ENCODE measurements at places on chromosomes 3 and 15.

- DNase-seq, result no peak
These were observed 66.6 kb upstream of the TGFBR2 start for GRCh38 chr3:30539772-30540171.

DNA sequence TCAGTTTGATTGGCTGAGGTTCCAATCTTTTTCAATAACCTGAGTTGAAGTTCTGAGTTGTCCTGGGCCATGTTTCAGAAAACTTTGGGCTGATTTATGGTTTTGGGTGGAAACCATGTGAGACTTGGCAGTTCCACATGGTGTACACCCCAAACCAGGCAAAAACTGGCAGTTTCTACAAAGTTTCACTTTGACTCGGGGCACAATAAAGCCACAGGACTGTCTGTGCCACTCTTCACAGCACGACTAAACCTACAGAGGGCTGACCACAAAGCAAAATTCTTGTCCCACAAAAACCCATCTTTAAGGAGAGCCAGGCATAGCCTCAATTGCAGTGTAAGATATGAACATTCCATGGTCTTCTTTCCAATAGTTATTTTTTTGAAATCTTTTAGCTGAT is 155.0 kb downstream of the DUT start:
- no peak for DNase-seq

DNA sequence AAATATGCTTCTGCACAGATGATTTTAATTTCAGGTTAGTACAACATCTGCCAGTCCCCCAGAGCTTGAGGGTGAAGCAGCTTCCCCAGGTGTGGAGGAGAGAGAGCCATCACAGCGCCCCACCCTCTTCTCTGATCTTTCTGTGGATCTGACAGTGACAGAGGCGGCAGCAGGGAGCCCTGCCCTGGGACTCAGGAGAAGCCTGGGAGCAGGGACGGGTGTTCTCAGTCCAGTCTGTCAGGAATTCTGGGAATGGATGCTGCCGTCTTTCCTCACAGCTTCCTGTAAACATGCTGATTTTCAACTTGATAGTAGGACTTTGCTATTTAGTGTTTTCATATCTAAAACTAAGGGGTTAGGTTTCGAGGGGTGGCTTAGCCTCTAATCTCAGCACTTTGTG is 11.4 kb upstream of the RAB8B start:
- no peak for DNase-seq

DNA sequence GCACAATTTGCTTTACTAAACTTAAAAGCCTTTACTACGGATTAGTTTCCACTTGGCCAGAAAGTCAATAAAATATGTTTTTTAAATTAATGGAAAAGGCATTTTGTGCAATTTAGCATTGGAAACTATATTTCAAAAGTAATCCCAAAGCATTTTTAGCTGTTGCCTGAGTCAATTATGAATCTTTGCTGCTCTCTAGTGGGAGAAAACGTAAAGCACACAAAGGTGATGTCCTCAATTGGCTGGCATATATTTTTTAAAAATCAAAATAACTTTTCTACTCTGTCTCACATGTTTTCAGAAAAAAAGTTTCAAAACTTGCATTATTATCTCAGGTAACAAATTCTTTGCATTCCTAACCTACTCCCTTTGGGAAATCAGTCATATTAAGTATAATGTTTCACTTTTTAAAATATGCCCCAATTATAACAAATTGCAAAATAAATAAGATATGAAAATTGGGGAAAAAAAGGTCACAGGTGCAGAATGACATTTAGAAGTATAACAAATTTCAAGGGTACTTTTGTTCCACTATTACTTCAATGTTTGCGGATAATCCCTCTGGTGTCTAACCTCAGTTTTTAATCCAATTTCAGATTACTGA is 47.2 kb upstream of the TEX55 start:
- no peak for DNase-seq

DNA sequence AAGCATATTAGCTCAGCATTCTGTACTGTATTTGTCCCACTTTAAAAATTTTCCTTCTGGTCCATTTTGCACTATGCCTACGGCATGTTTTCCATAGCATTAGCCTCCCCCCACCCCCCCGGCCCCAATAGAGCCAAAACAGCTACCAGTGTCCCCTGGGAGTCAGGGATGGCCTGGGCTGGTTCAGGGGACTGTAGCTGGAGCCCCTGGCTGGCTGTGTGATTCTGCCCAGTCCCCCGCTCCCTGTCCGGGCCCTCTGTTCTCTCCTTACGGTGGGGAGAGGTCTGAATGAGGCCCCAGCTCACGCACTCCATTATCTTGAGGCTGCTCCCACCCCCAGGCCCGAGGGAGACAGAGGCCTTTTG is 70.1 kb downstream of the KLF15 start:
- no peak for DNase-seq

DNA sequence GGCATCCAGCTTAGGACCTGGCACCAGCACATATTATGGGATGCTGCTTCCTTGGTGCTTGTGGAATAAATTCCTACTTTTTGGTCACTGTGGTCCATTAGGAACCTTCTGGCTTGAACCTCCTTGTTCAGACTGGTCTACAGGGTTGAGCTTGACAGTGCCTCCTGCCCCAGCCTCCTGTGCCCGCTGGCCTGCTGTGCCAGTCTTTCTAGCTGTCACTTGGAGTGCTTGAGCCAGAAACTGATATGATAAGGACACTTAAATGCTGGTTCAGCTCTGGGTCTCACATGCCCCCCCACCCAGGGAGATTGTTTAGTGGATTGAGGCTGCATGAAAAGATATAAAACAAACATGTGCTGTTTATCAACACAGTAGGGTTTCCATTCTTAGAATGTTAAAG is 147.8 kb downstream of the SLCO3A1 start:
- DNase-seq, result no peak

DNA sequence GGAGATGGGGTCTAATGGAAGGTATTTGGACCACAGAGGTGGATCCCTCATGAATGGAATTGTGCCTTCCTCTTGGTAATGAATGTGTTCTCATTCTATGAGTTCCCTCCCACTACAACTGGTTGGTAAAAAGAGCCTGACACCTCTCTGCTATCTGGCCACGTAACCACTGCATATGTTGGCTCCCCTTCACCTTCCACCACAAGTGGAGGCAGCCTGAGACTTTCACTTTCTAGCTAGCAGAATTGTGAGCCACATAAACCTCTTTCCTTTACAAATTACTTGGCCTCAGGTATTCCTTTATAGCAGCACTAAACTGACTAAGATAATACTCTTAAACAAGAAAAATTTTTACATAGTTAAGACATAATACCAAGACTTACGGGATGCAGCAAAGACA is 155.3 kb downstream of the NR1I2 start:
- DNase-seq, result peak; percentile 13

DNA sequence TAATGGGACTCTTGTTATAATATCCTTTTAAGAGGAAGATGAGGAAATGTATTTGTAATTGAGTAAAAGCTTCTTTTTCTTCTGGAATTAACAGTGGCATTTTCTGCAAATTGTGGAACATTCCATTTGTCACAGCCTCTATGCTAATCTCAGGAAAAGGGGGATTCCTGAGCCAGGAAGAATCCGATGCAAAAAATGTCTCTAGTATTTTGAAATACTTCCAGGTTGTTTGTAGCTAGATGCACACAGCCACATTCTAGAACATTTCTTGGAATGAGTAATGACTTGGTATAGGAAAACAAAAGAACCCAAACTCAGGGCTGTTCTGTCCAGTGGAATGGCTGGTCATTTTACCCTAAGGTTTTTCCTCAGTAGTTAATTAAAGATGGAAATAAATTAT is 98.5 kb upstream of the SLC2A2 start:
- no peak for DNase-seq

DNA sequence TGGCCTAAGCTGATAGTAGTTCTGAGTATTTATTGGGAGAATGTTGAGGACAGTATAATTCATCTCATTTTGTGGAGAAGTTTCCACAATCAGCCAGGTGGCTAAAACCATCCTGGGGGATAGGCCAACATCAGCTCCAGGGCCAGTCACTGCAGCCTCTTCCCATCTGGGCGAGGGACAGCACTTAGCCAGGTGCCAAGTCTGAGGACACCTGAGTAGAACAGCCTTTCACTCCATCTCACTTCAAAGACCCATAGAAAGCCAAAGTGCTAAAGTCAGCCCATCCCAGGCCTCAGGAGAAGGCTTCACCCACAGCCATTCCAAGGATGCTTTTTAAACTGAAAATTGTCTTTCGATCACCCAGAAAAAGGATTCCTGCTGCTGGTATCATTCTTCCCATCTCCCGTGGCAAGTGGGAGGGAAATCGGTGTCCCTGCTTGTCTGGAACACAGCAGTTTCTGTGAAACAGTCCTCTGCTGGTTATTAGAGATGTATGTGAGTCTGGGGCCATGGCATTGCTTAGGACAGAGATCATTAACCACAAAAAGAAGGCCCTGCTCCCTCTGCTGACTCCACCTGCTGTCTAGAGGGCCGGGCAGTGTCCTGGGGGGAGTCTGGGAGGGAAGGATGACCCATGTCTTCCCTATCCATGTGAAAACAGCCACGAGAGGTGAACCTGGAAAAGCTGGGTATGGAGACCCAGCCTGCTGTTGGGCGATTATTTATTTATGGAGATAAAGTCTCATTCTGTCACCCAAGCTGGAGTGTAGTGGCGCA is 9.6 kb downstream of the CALML4 start:
- DNase-seq, result no peak

GRCh38 chr3:159839561-159840379 is 148.9 kb upstream of the IL12A start:
- no peak for DNase-seq

GRCh38 chr3:36740787-36741186 is 23.6 kb downstream of the DCLK3 start:
- no peak for DNase-seq

GRCh38 chr3:137020315-137020714 is 62.5 kb downstream of the IL20RB start:
- DNase-seq, result no peak

DNA sequence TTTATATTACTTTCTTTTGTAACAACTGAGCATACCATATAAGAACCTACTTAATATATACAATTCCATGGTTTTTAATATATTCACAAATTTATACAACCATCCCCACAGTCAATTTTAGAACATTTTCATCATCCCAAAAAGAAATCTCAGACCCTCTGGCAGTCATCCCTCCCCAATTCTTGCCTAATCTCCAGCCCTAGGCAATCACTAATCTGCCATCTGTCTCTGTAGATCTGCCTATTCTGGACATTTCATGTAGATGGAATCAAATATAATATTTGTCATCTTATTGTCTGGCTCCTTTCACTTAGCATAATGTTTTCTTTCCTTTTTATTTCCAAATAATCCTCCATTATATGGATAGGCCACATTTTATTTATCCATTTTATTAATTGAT is 92.5 kb downstream of the LARS2 start:
- no peak for DNase-seq

GRCh38 chr3:46372492-46373359 is 2.0 kb downstream of the CCR5 start:
- no peak for DNase-seq

DNA sequence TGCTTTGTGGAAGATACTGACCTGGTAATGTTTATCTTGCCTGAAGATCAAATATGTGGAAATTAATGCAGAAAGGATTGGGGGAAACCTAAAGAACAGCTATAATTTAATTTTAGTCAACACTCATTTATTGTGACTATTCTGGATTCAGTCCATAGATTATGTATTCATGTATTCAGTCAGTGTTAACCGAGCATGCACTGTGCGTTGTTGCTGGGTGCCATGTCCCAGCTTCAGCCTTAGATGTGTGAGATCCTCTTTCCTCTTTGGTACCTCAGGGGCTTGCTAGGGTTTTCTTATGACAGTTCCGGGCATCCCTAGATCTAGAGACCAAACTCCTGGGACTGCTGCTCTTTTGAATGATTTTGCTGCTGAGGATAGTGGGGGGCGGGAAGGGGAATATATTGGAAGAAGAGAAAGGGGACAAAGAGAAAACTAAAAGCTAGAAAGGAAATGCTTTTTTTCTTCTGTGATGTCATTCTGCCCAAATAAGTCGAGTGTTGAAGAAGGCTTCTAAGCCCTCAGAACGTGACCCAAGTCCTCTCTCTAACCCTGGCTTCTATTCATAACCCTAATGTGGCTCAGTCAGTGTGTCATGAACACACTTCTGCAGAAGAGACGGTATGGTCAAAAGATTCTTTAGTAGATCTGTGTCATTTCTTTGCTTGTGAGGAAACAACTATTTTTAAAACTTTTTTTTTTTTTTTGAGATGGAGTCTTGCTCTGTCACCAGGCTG is 33.5 kb downstream of the STARD9 start:
- DNase-seq, result no peak

- DNase-seq, result no peak
These were observed 98.2 kb downstream of the OSBPL10 start for GRCh38 chr3:31882895-31883294.

GRCh38 chr3:131038326-131038725 is 11.6 kb downstream of the NEK11 start:
- no peak for DNase-seq

DNA sequence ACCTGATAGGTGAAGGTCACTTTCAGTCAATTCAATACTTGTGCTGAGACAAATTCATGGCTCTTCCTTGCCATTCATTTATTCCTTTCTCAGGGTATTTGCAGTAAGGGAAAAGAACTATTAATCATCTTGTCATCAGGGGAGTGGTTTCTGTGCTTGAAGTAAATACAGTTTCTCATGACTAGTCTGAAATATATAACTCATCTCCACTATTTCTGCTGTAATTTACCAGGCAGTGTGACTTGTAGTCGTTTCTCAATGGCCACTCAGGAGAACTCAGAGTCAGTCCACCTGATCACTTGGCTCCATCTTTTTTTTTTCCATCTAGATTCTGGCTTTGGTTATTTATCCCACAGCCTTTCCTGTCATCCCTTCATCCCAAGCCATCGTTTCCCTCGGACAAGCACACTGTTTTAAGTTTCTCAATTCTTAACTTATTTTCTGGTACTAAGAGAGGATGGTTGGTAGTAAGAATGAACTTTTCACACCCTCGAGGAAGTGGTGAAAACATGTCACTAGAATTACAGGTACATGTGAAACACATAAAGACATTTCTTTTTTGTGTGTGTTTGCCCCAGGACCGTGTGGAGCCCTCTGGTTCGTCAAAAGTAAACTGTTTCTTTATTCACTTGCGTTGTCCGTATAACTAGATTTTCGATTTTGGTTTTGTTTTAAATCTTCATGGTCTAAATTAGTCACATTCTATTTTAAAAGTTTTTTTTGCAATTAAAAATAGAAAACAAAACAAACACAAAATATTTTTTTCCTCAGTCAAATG is 620.2 kb downstream of the ZBBX start:
- DNase-seq, result no peak

DNA sequence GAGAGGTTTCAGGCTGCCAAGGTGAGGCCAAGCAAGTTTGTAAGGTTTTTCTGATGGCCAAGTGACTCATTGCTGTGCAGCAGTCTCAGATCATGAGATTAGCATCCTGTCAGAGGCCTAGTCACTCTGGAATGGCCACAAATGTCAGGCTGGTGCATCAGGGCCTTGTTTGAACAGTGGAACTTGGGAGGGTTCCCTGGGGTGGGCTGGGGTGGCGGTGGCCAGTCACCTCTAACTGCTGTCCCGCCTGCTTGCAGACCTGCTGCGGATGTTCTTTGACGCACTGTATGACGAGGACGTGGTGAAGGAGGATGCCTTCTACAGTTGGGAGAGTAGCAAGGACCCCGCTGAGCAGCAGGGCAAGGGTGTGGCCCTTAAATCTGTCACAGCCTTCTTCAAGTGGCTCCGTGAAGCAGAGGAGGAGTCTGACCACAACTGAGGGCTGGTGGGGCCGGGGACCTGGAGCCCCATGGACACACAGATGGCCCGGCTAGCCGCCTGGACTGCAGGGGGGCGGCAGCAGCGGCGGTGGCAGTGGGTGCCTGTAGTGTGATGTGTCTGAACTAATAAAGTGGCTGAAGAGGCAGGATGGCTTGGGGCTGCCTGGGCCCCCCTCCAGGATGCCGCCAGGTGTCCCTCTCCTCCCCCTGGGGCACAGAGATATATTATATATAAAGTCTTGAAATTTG is 2.8 kb upstream of the FAM131A start:
- no peak for DNase-seq

GRCh38 chr15:71334873-71335272 is 219.6 kb downstream of the THSD4 start:
- DNase-seq, result no peak
